ENCODE measurements at places on chromosomes 12 and 14.

DNA sequence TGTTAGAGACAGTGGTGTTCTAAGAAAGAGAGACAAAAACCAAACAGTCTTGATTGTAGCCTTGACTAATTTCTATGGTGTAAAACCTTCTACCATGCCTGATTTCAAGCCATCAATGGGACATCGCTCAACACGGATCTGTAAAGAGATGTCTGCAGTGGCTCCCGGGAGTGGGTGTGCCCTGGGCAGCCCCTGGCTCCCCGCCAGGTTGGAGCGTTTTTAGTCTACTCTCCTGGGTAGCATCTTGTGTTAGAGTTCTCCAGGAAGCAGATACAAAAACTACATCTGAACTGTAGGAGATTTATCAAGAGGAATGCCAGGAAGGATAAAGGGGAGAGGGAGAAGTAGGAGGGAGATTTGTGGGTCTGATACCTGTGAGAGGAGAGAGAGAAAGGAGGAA lies 1212.9 kb downstream of the BCL11B start:
- H3K27me3 ChIP-seq, result no peaks in the 10 kb centered on the region
- H3K27ac ChIP-seq, result no peak overlapping the region
- H3K36me3 ChIP-seq, result no peaks in the 10 kb centered on the region

- H3K27ac ChIP-seq, result no peak overlapping the region
- no peak for DNase-seq
- no peaks in the 10 kb centered on the region for H3K27me3 ChIP-seq
- peaks cover 18% of the 10 kb centered on the region for H3K4me1 ChIP-seq
- H3K36me3 ChIP-seq, result no peaks in the 10 kb centered on the region
Measured at GRCh38 chr12:42298887-42299286, 27.0 kb downstream of the ZCRB1 start.

- H3K4me3 ChIP-seq, result no peak overlapping the region
- DNase-seq, result no peak
- H3K36me3 ChIP-seq, result peaks cover 2% of the 10 kb centered on the region
- H3K27me3 ChIP-seq, result peaks cover 86% of the 10 kb centered on the region
- peaks cover 4% of the 10 kb centered on the region for H3K4me1 ChIP-seq
- no peak overlapping the region for H3K27ac ChIP-seq
Measured at GRCh38 chr14:101453225-101453624, 108.1 kb upstream of the DIO3 start.

- H3K4me1 ChIP-seq, result peaks cover 31% of the 10 kb centered on the region
- no peaks in the 10 kb centered on the region for H3K36me3 ChIP-seq
- H3K27me3 ChIP-seq, result peaks cover under 1% of the 10 kb centered on the region
- peak overlapping the region; percentile 77 for H3K27ac ChIP-seq
Measured at GRCh38 chr12:553216-554000, 93.7 kb downstream of the B4GALNT3 start.

- H3K36me3 ChIP-seq, result peaks cover 14% of the 10 kb centered on the region
- no peak overlapping the region for H3K4me3 ChIP-seq
- peak overlapping the region; percentile 56 for H3K27ac ChIP-seq
- no peak for DNase-seq
Measured at GRCh38 chr12:12734561-12735071, 17.4 kb downstream of the CDKN1B start.

DNA sequence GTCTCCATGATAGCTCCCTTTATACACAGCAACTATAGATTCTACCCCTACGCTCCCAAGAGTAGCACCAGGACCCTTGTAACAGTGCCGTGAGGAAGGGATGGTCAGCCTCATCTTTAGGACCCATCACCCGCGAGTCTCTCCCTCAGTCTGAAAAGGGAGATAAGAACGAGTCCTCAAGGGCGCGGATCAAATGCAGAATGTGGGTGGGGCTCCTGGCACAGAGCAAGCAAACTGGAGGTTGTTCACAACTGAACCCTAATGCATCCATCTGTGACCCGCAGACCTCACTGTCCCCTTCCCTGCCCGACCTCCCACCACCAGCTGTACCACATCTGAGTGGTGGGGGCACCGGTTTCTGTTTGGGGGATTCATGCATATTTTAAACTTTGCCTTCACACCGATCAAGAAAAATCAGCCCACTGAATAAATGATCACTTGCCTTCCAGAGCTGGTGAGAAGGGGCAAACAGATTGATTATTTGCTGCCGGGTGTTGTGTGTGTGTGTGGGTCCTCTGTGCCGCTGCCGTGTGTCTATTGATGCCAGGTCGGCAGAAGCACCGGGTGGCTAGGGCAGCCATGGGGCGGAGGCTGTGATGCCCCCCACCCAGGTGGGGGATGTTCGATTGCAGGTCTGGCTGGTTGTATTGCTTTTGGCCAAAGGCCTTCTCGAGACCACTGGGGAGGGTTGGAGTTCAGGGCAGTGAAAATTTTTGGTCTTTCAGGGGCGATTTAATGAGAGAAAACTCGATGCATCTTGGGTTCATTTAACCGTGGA lies 35.7 kb upstream of the BEGAIN start:
- peaks cover 6% of the 10 kb centered on the region for H3K4me1 ChIP-seq
- no peaks in the 10 kb centered on the region for H3K36me3 ChIP-seq
- DNase-seq, result no peak

DNA sequence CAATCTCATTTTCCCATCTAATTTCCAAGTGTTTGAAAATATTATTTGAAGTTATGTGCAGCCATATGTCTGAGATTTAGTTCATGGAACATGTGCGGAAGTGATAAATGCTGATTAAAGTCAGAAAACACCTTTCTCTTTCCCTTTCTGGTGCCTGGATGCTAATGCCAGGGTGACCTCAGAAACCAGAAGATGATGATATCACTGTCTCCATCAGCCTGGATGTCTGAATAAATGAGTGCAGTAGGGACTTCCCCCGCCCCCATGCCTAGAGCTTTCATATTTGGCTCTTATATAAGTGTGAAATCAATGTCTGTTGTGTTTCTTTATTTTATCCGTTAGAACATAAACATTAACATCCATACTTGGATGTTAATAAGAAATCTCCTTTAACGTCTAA lies 261.9 kb upstream of the LRIG3 start:
- peaks cover 14% of the 10 kb centered on the region for H3K27me3 ChIP-seq
- H3K4me3 ChIP-seq, result no peak overlapping the region
- peak; percentile 56 for DNase-seq
- no peaks in the 10 kb centered on the region for H3K36me3 ChIP-seq
- H3K4me1 ChIP-seq, result peaks cover 11% of the 10 kb centered on the region

DNA sequence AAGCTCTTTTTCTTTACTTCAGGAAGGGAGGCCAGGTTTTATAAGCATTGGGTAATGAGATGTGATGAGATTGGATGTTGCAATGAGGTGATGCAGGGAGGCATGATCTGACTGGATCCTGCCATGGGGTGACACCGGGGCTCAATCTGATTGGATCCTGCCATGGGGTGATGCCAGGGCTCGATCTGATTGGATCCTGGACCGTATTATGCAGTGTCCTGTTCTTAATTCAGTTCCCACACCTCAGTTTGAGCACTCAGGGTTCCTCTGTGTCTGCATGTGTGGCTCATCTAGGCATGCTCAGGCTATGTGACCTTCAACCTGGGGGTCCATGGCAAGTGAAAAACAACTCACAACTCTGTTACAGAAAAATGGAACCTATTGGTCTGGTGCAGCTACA lies 166.4 kb downstream of the SLC15A4 start:
- H3K4me1 ChIP-seq, result no peaks in the 10 kb centered on the region
- no peak for DNase-seq
- peaks cover 6% of the 10 kb centered on the region for H3K27me3 ChIP-seq

DNA sequence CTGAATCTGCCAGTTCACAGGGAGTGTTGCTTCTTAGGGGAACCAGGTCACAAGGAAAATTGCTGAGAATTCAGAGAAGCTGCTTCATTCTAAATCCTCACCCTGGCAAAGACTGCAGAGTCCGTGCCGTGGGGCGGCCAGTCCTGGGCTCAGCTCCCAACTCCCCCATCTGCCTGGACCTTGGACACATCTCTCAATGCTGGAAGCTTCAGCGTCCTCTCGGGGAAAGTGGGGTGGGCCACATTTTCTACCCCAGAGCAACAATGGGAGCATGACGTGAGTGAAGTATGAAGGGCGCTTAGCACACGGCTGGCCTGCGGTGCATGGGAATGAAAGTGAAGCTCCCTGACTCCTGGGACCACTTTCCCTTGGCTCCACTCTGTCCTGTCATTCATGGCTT lies 31.2 kb downstream of the HVCN1 start:
- peak overlapping the region; percentile 47 for H3K27ac ChIP-seq
- peaks cover 51% of the 10 kb centered on the region for H3K4me1 ChIP-seq
- H3K36me3 ChIP-seq, result peaks cover 62% of the 10 kb centered on the region
- no peak for DNase-seq

DNA sequence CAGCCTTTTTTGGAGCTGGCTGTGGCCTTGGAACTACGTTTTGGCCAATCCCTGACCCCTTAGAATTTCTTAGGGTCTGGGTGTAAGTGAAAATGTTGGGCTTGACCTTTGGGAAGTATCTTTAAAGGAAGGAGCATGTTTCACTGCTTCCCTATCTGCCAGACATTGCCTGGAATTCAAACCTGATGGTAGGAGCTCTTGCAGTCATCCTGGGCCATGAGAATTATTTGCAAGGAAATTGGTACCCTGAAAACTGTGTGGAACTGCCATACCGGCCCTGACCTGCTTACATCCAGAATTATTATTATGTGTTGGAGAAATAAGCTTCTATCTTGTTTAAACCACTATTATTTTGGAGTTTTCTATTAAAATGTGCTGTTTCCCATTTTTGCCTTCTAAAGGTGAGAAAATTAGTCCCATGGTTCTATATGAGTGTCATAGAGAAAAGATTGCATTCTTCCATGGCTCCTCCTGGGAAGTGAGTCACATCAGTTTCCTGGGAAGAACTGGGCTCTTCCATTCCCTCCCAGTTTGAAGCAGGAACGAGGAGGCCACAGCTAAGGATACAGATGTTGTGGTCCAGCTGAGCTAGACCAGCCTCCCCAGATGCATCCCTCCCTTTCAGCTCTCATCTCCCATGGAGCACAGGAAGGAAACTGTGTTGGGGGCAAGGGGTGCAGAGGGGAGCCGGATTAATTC lies 9.5 kb upstream of the PGF start:
- H3K27ac ChIP-seq, result no peak overlapping the region
- no peak for DNase-seq
- H3K27me3 ChIP-seq, result no peaks in the 10 kb centered on the region
- H3K4me3 ChIP-seq, result no peak overlapping the region

DNA sequence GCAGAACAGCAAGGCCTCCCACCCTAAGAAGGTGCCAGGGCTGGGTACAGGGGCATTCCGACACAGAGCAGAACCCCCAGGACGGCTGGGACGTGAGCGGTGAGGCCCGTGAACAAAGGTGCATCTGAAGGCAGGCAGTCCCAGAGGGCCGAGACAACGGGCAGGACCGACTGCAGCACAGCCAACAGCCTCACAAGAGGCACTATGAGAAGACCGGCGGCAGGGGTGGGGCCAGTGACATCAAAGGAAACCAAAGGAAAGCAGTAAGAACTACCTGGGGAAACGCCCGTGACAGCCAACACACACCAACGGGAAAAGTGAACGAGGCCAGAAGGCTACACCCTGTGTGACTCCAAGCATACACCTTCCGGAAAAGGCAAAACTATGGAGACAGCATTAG lies 9.1 kb downstream of the BTBD6 start:
- no peak overlapping the region for H3K27ac ChIP-seq
- H3K36me3 ChIP-seq, result no peaks in the 10 kb centered on the region
- DNase-seq, result no peak
- no peaks in the 10 kb centered on the region for H3K27me3 ChIP-seq
- no peak overlapping the region for H3K4me3 ChIP-seq

DNA sequence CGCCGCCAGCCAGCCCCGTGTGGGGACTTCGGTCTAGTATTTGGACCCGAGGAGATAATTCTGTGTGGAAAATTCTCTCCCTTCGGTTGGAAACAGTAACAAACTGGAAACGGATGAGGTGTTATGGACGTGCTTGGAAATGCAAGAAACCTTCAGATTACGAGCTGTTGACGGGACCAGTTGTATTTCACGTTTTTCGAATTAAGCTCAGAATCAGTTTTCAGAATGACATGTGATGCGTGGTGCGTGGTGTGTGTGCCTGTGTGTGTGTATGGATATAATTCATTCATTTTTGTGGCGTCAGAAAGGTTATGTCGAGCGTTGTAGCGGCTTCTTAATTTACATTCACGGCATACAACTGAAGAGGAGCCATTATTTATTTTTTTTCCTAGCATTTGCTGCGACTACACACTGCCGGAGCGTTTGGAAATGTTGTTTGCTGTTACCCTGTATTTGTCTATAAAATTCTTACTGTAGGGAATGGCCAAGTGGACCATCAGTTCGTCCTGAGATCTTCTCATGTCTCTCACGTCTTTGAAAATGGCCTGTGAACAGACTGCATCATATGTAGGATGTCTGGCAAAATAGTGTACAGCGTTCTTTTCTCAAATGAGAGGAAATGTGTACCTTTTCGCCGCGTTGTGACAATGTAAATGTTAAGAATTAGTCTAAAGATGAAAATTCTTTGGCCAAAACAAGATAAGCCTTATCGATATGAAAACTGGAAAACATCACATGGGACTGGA lies 1.3 kb downstream of the TRAF3 start:
- peak overlapping the region; percentile 90 for H3K27ac ChIP-seq
- DNase-seq, result no peak
- H3K36me3 ChIP-seq, result peaks cover 32% of the 10 kb centered on the region
- peak overlapping the region; percentile 88 for H3K4me3 ChIP-seq

GRCh38 chr14:38143170-38143569 lies 64.5 kb upstream of the SSTR1 start:
- no peak for DNase-seq
- peaks cover 5% of the 10 kb centered on the region for H3K4me1 ChIP-seq
- no peak overlapping the region for H3K27ac ChIP-seq

DNA sequence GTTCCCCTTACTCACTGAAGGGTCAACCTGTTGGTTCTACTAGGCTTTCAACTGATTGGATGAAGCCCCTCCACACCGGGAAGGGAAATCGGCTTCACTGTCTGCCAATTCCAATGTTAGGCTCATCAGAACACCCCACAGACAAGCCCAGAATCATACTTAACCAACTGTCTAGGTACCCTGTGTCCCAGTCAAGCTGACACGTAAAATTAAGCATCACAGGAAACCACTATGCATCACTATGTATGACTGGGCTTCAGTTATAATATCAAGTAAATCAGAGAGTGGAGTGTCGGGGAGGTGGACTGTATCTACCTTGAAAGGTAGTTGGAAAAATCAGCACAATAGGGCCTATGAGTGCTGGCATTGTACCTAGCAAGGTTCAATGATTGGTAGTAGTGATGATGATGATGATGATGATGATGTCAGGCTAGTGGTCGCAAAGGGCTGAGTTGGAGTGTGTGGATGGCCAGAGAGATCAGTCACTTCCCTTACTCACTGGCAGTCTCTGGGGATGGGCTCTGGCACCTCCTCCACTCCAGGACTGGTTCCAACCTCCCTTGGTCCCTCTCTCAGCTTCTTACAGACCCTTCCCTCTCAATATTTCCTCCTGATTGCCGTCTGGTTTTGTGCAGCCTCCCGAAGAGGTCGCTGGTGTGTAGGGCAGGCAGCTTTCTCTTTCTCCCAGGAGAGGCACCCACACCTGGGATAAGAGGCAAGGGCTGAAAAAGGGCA lies 3.3 kb upstream of the ATG101 start:
- DNase-seq, result no peak
- H3K27me3 ChIP-seq, result no peaks in the 10 kb centered on the region
- no peak overlapping the region for H3K4me3 ChIP-seq
- H3K36me3 ChIP-seq, result peaks cover 7% of the 10 kb centered on the region
- H3K27ac ChIP-seq, result no peak overlapping the region

- H3K36me3 ChIP-seq, result peaks cover 14% of the 10 kb centered on the region
- peak overlapping the region; percentile 78 for H3K27ac ChIP-seq
- H3K4me3 ChIP-seq, result peak overlapping the region; percentile 83
- peaks cover 57% of the 10 kb centered on the region for H3K4me1 ChIP-seq
Measured at GRCh38 chr14:60249321-60250256, 568 bp downstream of the PPM1A start.

Data from activated naive CD8-positive, alpha-beta T cell treated with anti-CD3 and anti-CD28 coated beads for 36 hours (primary cell).